Pancreas (tissue), 10 donors: ENCODE measurements at places on chromosomes 5 and 9. TPM values are rescaled to one million over a fixed set of nuclear protein-coding genes. Genes with fewer than 3 reads are reported as not detected.

SMIM33 gene
- total RNA-seq, result not detected

- no peak for DNase-seq
Measured at GRCh38 chr9:33306037-33306436, 15.7 kb downstream of the NFX1 start.

DNA sequence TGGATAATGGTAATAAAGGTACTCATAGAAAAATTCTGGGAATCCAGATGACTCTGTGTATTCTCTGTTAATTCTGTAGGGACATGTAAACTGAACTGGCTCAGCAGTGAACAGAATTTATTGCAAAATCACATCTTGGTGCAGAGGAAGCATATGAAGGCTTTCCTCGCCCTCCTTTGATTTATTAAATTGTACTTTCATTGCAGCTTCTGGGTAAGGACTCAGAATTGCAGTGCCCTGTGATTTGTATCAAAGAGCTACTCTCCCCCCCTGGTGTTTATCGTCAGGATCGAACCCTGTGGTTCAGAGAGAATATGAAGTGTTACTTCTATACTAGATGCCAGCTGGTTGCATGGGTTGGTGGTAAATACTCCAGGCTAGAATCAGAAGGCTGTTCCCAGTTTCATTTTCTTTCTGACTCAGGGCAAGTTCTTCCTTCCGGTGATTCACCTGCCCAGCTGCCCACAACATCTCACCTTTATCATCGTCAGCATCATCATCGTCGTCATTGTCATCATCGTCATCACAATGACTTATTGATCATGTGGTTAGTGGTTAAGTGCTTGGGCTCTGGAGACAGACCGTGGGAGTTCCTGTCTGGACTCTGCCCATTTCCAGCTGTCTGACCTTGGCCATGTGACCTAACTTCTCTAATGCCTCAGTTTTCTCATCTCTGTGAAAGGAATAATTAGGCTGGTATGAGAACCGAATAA lies 238.8 kb downstream of the ARHGAP26 start:
- no peak for DNase-seq

GRCh38 chr9:35338561-35339274 lies 151.2 kb upstream of the RUSC2 start:
- DNase-seq, result no peak

GRCh38 chr9:14131356-14132088 lies 182.4 kb downstream of the NFIB start:
- no peak for DNase-seq

DNA sequence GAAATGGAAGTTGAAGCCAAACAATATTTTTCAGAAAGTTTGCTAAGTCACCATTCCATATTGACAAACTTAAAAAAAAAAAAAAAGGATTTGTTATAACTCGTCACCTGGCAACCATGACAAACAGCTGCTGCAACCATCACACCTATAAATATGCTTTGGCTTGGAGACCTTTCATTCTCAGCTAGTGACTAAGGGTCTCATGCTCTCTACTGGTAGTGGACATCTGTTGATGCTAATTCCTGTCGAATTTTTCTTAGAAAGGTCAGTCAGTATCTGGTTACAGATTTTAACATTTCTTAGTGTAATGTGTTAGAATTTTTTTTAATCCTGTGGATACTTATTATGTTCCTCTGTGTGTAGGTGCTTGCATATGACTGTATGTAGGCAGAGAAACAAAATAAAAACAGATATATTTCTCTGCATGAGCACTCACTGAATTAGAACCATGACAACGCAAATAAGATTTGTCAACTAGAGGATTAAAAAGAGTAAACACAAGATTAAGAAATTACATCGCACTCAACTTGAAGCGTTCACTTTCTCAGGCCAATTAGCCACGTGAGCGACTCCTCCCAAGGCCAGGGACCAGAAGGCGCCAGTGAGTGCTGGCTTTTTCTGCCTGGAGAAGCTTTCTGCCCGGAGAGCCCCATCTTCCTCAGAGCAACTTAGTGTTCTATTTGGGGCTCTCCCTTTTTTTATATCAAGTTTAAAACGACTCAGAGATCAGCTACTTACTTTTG lies 27.0 kb upstream of the ZNF622 start:
- no peak for DNase-seq

IL5 gene
- total RNA-seq, result not detected

- no peak for DNase-seq
Measured at GRCh38 chr9:138053321-138053868, 175.8 kb downstream of the CACNA1B start.

- DNase-seq, result no peak
Measured at GRCh38 chr9:27628311-27628710, 55.0 kb upstream of the C9orf72 start.

FAM169A gene
- 2.3 TPM for total RNA-seq

PCDHA11 gene
- 1.4 TPM for total RNA-seq

ADAMTSL2 gene
- total RNA-seq, result 2.2 TPM
